ENCODE measurements at places on chromosomes 2 and 18.

- DNase-seq, result no peak
Measured at GRCh38 chr2:136207030-136207623, 89.2 kb upstream of the CXCR4 start.

- peak; percentile 78 for DNase-seq
Measured at GRCh38 chr2:95115418-95115817, 6.2 kb downstream of the MRPS5 start.

DNA sequence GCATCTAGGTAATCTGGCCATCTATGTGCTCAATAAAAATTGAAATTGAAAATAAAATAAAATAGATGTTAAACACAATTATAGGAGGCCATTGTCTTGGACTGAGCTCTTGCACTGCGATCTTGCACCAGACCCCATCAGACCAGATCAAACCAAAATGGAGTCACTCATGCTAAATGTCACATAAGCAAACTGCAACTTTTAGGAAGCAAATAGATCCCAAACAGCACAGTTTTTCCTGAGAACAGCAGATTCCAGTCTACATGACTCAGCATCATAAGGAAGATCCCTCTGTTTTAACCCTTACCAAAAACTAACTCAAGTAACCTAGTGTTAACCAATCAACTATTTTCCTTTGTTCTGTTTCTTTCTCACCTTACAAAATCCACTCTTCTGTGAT is 57.7 kb upstream of the LRP1B start:
- DNase-seq, result no peak

GRCh38 chr2:132586101-132586511 is 83.9 kb downstream of the LYPD1 start:
- DNase-seq, result no peak

- DNase-seq, result peak; percentile 15
Measured at GRCh38 chr18:58496937-58497336, 132.0 kb downstream of the ALPK2 start.

GRCh38 chr2:138275292-138275690 is 226.3 kb upstream of the SPOPL start:
- DNase-seq, result no peak

DNA sequence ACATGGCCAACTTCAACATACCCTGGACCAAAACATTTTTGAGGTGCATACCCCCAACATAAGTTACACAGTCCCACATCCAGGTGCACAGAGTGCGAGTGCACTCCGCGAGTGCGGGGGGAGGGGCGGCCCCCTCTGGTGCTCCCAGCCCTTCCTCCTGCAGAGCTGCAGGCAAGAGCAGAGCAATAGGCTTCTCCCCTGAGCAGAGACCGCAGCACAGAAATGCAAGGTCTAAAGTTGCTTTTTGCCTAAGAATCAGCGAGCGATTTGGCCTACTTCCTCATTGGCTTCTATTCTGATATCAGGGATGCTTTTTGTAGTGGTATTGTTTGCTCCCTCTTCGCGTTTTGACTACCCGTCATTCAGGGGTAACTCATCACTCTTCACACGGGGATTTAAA is 40.6 kb downstream of the BOLA3 start:
- DNase-seq, result no peak

GRCh38 chr18:70641156-70641775 is 352.4 kb downstream of the SOCS6 start:
- DNase-seq, result no peak

- DNase-seq, result no peak
Measured at GRCh38 chr2:109164311-109164710, 35.3 kb downstream of the SH3RF3 start.

GRCh38 chr2:30936977-30937376 is 129.7 kb upstream of the CAPN13 start:
- DNase-seq, result no peak

DNA sequence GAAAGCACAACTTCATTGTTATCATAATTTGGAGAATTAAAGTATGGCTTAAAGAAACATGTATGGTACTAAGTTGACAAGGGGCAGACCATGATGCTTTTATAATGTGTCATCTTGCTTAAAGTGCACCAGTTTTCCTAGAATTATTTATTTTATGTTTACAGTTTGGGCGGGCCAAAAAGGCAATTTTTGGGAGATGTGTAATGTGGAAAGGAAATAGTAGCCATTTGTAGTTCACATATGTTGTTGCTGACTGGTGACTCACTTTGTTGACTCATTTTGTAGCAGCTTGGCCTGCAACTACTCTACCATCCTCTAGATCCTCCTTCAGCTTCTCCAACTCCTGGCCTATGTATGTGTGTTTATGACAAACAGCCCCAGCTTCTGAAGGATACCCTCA is 7.7 kb downstream of the ZSCAN30 start:
- peak; percentile 3 for DNase-seq

DNA sequence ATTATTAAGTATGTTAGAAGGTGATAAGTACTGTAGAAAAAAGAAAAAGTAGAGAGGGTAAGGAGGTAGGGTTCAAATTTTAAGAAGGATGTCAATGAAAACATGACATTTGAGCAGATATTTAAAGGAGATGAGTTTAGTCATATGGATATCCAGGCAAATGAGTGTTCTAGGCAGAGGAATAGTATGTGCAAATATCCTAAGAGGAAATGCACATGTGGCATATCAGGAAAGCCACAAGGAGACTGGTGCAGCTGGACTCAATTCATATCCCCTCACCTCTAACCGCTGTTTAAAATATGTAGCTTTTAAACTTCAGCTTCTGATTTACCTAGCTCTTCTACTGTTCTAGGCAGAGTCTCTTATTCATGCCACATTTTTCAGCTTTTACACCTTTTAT is 9.5 kb downstream of the AGPS start:
- no peak for DNase-seq

- no peak for DNase-seq
Measured at GRCh38 chr2:70011335-70011734, 49.9 kb upstream of the ASPRV1 start.

DNA sequence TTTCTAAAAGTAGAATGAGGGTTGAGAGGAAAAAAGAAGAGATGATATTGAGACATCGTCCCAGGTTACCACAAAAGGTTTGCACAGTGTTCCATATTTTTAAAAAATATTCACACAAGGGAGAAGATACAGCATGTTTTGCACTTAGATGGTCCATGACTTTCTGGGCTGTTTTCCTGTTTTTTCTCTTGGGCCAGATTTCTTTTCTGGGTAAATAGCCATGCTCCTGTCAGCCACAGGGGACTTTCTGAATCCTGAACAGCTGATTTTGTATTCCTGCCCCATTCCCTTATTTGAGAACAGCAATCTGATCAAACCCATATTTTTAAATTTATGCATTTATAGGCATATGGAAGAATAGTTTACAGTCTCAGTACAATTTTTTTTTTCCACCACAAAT is 185.9 kb upstream of the NRP2 start:
- DNase-seq, result no peak

DNA sequence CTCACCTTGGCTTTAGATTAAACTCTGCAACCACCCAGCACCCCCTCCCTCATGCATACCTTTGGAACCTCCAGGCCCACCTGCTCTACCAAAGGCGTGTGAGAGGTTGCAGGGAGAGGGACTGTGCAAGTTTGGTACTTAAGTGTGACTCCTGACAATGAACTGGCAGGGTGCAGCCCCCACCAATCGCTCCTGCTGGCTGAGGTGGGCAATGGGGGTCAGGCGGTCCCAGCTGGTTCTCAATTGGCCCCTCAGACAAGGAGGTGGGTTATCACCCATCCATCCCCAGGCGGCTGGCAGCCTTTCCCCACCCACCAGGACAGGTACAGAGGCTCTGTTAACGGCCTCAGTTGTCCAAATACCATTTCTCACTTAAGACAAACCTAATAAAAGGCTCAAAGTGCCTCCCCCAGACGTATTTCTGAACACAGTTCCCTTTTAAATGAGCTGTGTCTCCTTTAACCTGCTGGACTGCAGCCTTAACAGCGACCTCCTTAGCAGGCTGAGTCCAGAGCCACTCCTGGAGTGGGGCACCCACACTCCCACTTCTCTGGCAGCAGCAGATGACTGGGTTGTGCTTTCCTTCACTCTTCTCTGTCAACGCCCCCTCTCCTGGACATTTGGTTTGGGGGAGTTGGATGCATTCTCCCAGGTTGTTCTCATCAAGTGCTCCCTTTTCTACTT is 169.2 kb upstream of the SMAD2 start:
- DNase-seq, result no peak

DNA sequence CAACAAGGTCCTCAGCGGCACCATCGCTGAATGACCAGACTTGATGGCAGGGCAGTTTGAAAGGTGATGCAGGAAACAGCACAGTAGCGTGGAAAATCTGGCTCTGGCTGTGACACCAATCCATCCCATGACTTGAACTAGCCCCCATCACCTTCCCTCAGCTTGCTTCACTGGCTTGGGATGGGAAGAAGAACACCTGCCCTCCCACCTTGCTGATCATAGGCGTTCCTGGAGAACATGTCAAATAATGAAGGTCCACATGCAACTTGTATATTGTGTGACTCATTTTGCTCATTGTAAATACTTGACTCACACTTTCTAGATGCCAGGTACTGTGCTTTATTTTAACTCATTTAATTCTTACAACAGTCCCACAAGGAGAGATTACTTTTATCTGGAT is 292.4 kb upstream of the SPRED2 start:
- DNase-seq, result no peak

DNA sequence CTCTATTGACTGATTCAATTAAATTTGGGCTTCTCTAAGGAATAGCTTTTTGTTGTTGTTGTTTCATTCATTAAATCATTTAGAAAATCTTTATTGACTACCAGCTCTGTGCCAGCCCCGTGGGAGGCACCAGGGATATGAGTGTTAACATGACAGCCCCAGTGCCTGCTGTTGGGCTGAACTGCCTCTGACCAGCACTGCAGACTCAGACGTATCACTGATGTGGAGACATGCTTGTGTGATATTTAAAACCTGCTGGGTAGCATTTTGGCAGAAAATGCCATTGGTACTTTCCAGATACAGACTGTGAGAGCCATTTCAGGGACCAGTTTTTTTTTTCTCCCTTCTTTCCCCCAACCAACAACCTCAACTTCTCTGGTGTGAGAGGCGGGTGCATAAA is 38.6 kb upstream of the KCNF1 start:
- DNase-seq, result no peak

DNA sequence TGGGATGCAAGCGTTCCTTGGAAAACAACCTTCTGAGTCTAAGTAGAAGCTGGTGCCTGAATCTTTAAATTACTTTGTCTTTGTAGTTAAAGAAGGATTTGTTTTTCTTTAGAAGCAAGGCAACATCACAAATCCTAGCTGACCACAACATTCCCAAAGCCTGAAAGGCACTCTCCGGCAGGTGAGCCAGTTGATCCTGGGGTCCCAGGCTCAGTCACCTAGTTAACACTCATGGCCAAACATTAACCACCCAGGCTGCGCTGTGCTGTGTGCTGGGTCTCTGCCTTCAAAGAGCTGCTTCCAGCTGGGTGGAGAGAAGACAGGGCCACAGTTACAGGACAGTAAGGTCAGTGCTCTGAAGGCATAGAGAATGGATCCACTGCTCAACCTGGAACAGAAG is 120.0 kb upstream of the TRIB2 start:
- DNase-seq, result no peak

GRCh38 chr2:10964052-10964790 is 52.5 kb downstream of the KCNF1 start:
- no peak for DNase-seq

- DNase-seq, result peak; percentile 80
Measured at GRCh38 chr2:54212456-54212855, 43.6 kb downstream of the TSPYL6 start.

- DNase-seq, result no peak
Measured at GRCh38 chr2:46816846-46817726, 98.5 kb downstream of the MCFD2 start.

- no peak for DNase-seq
Measured at GRCh38 chr18:23542461-23542860, 39.1 kb downstream of the RMC1 start.

- no peak for DNase-seq
Measured at GRCh38 chr2:274503-274902, 9.8 kb downstream of the ACP1 start.

- no peak for DNase-seq
Measured at GRCh38 chr2:66105066-66105753, 329.7 kb upstream of the MEIS1 start.

GRCh38 chr18:79816092-79816491 is 18.4 kb downstream of the KCNG2 start:
- DNase-seq, result no peak

GRCh38 chr2:47065771-47066380 is 89.2 kb downstream of the STPG4 start:
- peak; percentile 89 for DNase-seq

Measured in HTR-8/SVneo (cell line).